Cardiac septum (tissue), 1 donor: ENCODE measurements at places on chromosomes 5 and 9. TPM values are rescaled to one million over a fixed set of nuclear protein-coding genes. Genes with fewer than 3 reads are reported as not detected.

DNA sequence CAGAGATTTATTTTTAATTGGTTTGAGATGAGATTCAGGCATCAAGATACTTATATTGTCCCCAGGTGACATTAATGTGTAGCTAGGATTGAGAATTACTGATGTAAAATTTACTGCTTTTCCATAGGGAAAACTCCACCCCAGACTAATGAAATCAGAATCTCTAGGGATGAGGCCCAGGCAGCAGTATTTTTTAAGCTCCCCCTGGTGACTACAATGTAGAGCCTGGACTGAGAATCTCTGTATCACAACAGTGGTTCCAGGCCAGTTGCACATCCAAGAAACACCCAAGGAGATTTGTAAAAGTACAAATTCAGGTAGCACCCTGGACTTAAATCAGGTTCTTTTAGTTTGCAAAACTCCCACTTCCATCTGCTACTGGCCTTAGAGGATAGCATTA lies 185.7 kb downstream of the MARCHF11 start:
- no peak for DNase-seq

DNA sequence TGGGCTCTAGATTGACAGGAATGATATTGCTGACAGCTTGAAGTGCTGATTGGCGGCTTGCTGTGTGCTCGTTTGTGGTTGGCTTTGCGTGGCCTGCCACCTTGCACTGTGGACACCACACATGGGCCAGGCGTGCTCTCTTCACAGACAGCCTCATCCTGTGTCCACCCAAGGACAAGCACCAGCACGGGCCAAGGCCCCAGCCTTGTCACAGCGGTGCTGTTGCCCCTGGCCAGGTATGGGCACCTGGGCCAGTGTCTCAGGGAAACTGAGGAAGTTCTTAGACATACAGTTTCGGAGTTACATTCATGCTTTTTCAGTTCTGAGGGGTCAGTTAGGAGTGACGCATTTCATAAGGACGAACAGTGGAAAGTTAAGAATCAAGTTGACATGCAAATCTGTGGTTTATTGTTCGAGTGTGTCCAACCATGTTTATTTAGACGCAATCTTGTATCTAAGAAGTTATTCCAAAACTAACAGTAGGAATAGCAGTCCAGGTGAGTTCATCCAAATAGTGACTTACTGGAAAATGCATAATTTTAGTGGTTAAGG lies 125.9 kb downstream of the EHMT1 start:
- no peak for DNase-seq

GRCh38 chr5:81235287-81236072 lies 2.4 kb downstream of the CKMT2 start:
- no peak for DNase-seq

DNA sequence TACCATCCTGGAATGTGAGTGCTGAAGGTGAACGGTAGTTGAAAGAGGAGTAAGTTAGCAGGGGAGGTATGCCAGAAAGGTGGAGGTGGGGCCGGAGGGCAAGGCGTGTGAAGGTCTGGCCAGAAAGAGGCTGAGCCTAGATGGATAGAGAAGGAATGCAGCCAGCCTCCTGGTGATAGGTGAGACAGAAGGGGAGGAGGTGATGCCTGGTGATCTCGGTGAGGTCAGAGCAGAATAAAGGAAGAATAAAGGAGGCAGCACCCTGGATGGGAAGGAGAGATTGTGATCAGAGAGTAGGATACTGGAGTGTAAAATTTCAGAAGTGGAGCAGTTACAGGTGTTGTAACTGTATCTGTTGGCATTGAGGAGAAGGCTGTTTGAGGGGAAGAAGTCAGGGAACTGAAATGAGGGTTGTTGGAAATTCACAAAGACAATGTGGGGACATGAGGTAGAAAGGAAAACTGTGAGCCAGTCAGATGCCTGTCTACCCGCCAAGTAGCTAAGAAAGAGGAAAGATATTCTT lies 2.0 kb downstream of the GNG10 start:
- no peak for DNase-seq

- no peak for DNase-seq
Measured at GRCh38 chr9:73038613-73039012, 85.8 kb upstream of the ALDH1A1 start.

GRCh38 chr5:92332039-92332438 lies 948.9 kb upstream of the ARRDC3 start:
- no peak for DNase-seq

DNA sequence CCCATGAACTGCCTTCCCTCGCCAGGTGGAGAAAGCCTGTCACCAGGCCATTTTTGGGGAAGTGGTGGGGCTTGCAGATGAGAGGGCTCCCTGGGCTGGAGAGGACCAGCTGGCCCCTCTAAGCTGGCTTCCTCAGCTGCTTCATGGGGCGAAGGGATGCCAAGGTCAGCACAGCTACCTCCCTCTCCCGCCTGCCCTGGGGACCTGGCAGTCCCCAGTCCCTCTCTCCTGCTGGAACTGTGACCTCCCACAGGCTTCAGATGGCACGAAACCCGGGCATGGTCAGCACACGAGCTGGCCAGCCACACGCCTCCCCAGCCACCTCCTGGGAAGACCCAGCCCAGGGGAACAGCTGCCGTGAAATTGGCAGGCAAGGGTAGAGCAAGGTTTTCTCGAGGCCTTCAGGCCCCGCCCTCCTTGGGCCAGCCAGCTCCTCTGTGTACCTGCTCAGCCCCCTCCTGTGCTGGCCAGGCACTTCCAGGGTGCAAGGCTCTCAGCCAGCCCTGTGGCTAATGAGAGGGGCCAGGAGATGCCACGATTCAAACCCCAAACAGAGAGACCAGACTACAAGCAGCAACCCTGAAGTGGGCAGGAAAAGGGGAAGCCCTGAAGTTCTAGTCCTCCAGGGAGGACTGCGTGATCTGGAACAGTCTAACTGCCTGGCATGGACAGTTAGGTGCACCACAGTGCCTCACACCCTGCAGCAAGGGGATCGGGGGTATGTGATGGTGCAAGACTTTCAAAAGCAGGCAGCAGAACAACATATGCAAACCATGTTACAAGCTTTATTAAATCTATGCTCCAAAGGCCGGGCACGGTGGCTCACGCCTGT lies 12.9 kb downstream of the PLPP7 start:
- no peak for DNase-seq

- DNase-seq: no peak
Measured at GRCh38 chr9:71210326-71210725, 88.9 kb upstream of the TRPM3 start.

GRCh38 chr5:167701051-167701450 lies 590.4 kb upstream of the WWC1 start:
- no peak for DNase-seq

DNA sequence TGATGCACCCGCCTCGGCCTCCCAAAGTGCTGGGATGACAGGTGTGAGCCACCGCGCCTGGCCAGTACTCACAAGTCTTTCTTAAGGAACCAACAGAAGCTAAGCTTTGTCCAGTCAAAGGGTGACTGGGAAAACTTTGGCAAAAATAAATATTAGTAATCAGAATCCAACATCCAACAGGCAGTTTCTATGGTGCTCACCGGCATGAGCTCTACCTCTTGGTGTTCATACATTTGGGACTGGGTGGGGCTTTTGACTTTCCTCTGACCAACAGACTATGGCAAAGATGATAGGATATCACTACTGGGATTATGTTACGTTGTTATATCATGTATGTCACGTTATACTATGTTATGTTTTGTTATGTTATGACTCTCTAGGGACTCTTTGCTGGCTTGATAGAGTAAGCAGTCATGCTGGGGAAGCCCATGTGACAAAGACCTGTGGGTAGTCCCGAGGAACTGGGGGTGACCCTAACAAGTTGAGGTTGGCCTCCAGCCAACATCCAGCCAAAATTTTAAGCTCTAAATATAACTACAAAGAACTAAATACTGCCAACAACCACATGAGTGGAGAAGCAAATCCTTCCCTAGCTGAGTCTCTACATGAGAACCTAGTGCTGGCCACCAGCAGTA lies 6.0 kb downstream of the RASGEF1C start:
- DNase-seq: no peak

GRCh38 chr5:31854181-31855133 lies 215.5 kb downstream of the PDZD2 start:
- peak; percentile 80 for DNase-seq

DNA sequence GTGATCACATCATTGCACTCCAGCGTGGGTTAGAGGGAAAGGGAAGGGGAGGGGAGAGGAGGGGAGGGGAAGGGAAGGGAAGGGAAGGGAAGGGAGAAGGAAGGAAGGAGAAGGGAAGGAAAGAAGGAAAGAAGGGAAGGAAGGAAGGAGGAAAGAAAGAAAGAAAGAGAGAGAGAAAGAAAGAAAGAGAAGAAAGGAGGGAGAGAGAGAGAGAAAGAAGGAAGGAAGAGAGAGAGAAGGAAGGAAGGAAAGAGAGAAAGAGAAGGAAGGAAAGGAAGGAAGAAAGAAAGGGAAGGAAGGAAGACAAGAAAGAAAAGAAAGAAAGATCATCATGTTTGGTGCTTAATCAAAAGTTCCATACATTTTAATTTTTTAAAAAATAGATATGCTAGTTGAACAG lies 136.2 kb downstream of the CMYA5 start:
- no peak for DNase-seq

DNA sequence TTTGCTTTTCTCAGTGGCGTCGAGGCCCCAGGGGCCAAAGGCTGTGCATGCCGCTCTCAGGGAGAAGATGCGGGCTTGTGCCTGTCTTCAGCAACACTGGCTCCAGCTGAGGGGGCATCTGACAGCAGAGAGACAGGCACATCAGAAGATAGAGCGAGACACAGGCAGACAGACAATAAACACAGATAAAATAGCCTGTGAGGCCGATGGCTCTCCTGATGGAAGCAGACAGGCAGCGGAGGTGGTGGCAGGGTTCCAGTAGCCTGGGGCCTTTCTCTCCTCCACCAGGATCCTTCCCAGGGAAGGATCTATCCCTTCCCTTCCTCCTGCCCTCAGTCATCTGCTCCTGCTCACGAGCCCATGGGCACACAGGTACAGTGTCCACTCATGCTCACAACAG lies 16.6 kb upstream of the UNC5A start:
- no peak for DNase-seq

- DNase-seq: no peak
Measured at GRCh38 chr5:163565492-163565891, 60.1 kb downstream of the MAT2B start.

GRCh38 chr5:17218353-17219005 lies 1.0 kb downstream of the BASP1 start:
- DNase-seq: no peak

GRCh38 chr5:127417528-127417927 lies 99.9 kb upstream of the PRRC1 start:
- DNase-seq: no peak

DNA sequence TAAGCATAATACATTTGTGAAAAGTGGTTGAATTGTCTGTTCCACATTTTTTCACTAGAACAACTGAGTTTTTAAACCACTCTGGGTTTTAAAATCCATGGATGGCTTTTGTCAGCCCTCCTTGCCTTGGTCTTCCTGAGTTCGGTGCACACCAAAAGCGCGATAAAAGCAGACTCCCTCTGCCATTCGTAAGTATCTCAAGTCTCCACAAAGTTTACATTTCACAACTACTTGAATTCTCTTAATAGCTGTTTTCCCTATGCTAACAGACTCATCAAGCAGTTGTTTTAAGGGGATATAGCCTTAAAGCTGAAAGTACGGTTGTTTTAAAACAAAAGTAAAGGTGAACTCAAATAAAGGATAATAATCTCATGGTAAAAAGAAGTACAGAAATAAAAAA lies 52.9 kb downstream of the GLIS3 start:
- DNase-seq: no peak

- DNase-seq: peak; percentile 80
Measured at GRCh38 chr9:121285835-121286687, 18.1 kb downstream of the GSN start.

Gene PITX1
- total RNA-seq: 0.83 TPM

Gene IFNA4
- total RNA-seq: not detected

Gene ZNG1A
- total RNA-seq: 15.5 TPM

Gene DAB2
- 28.7 TPM for total RNA-seq

Gene CFAP157
- total RNA-seq: not detected

Gene PIP5K1B
- 27.1 TPM for total RNA-seq

Gene GNA14
- total RNA-seq: 2.7 TPM
